ENCODE measurements at places on chromosomes 3 and 15.

DNA sequence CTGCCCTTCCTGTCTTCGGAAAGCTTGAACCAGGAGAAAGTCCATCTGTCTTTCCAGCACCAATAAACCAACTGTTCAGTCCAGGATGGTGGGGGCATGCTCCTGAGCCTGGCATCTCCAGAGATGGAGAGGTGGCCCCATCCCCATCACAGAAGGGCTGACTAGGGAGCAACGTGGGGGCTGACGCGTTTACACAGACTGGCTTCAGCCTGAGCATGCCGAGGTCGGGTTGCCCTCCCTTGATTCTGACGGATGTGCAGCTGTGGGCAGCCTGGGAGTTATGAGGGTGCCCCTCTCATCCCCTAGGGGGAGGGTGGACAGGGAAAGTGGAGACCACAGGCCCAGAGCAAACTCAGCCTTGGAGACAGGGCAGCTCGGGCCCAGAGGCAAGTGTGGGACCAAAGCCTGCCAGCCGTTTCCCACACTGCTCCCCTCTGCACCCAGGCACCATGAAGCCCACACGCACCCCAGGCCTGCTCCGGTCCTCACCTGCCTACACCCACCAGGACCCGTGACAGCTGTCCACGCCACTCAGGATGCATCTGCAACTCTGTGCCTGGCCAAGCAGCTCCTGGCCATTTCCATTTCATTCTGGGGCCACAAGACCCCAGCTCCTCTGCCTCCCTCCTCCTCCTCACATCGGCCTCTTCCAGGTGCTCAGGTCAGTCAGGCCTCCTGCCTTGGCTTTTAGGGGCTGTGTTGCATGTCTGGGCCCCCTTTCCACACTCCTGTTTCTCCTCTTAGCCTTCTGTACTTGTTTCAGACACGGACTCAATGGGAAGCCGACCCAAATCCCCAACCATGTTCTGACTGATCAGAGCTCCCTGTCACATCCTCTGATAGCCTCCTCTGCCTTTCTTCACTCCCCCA lies 48.2 kb upstream of the SLC41A3 start:
- DNase-seq = no peak

DNA sequence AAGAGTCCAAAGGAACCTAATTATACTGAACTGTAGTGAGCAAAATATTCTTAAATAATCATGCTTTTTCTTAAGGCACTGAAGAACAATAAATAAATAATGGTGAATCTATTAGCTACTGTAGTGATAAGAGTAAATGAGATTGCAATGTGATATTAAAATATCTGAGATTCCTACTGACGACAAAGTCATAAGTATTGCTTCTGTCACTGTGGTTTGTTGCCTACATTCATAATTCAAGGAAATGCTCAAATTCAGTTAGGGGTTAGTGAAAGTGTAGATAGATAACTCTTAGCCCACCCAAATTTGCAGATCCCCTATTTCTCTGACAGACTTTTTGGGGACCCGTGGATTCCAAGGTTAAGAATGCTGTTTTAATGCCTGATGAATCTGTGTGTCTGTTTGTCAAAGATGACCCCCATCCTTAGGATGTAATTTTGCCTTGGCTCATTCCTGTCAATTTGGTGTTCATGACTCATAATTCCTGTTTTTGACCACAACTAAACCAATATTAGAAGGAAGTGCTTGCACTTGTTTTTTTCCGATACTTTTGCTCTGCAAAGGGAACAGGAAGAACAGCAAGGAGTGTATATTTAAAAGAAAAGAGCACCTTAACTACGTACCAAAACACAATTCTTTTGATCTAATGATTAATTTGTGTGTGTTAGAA lies 86.7 kb downstream of the MAGI1 start:
- DNase-seq = no peak

DNA sequence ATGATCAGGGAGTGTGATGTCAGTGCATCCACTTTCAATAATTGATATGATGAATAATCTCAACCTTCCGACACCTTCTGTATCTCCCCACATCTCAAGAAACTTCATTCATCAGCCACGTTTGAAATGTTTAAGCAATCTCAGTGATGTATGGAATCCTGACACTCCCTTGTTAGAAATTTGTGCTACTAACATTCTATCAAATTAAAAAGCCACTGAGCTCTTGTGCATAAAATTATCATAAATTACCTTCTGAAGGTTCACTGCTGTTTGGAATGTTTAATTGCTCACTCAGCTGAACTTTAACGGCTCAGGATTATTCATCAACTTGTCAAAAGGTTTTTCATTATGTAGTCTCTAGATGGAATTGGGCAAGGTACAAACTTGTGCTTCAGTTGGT lies 108.4 kb upstream of the DPH6 start:
- DNase-seq = no peak

DNA sequence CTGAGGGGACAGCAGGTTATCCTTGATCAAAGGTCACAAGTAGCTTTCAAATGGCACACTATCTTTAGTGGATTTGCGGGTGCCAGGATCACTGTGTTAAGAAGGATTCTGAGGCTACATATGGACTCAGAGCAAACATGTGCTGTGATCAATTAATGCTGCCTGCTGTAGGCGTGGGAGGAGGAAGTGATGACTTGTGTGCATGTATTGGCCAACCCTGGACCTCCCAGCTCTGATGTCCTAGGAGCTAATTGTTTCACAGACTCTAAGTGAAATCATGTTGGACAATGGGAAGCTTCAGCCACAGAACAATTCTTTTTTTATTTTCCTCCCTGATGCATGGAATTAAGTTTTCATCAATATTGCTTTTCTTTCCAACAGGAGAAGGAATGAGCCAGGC lies 24.4 kb downstream of the FAH start:
- no peak for DNase-seq

GRCh38 chr15:56207092-56207491 lies 36.6 kb downstream of the RFX7 start:
- DNase-seq = no peak

DNA sequence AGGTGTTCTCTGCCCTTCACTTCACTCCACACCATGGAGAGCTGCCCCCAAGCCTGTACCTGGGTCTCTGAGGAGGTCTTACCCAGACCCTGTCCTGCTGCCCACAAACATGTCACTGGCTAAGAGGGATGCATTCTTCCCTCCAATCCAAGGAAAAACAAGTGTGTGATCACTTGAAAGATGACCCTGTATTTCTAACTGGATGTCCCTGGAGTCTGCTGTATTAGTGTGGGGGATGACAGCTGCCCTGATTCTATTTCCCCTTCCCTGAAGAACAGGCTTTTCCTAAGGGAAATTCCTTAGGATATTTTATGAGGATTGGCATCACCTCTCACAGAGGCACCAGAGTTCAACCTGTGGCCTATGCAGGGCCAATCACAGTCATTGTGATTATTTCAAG lies 55.0 kb upstream of the GATA2 start:
- DNase-seq = no peak

GRCh38 chr15:60822403-60822802 lies 343.5 kb upstream of the ICE2 start:
- DNase-seq = no peak

DNA sequence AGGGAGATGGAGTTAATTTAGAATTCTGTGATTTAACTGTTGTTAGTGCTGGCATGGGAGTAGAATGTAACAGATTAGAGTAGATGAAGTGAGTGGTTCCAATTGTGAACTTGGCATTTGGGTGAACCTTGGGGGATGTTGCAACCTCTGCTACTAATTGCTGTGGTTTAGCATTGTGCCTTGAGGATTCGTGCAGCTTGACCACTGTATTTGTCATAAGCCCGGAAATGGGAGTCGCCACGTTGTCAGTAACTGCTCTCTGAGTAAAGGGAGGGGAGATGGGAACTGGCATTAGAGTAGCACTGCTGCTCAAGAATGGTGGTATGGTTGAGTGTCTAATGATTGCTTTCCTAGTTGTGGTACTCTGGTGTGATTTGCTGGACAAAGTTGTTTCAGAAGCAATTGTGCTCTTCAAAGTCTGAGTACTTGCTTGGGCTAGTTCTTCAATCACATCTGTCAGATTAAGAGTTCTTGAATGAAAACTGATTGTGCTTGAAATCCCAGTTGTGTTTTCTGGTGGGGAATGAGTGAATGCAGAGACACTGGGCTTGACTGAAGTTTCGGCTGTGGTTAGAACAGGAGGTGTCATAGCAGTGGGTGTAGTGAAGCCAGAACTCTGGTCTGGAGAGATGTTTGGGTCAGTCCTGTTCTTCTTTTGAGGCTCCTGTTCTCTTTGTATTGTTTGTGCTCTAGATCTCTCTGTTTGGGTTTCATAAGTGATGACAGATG lies 15.4 kb downstream of the IGSF10 start:
- DNase-seq = no peak

- DNase-seq = peak; percentile 10
These were observed 12.4 kb upstream of the CACNA2D2 start for GRCh38 chr3:50515565-50516439.

DNA sequence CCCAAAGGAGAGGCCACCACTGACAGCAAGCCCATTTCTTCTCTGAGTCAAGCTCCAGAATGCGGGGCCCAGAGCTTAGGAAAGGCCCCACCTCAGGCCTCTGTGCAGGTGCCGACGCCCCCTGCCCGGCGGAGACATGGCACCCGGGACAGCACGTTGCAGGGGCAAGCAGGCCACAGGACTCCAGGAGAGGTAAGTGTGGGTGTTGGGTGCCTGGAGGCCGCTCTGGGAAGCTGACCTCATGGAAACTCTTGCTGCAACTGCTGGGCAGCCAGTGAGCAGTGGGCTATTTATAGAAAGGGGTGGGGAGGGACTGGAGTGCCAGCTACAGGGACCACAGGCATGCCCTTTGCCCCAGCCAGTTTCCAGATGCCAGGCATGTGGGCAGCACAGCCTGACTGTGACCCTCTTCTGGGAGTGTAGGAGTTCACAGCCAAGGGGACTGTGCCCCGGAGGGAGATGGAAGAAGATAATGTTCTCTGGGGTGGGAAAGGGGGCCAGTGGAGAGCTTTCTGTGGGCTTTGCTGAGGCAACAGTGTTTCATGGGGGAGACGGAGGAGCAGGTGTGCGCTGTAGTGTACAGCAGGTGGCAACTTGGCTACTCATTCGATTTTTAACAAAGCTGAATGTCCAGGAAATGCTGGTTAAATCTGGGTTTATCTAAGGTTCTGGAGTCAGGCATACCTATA lies 23.7 kb downstream of the ALPK3 start:
- DNase-seq = no peak

GRCh38 chr3:73351423-73352071 lies 273.2 kb downstream of the PDZRN3 start:
- no peak for DNase-seq
